ENCODE measurements at places on chromosomes 5 and 9.

DNA sequence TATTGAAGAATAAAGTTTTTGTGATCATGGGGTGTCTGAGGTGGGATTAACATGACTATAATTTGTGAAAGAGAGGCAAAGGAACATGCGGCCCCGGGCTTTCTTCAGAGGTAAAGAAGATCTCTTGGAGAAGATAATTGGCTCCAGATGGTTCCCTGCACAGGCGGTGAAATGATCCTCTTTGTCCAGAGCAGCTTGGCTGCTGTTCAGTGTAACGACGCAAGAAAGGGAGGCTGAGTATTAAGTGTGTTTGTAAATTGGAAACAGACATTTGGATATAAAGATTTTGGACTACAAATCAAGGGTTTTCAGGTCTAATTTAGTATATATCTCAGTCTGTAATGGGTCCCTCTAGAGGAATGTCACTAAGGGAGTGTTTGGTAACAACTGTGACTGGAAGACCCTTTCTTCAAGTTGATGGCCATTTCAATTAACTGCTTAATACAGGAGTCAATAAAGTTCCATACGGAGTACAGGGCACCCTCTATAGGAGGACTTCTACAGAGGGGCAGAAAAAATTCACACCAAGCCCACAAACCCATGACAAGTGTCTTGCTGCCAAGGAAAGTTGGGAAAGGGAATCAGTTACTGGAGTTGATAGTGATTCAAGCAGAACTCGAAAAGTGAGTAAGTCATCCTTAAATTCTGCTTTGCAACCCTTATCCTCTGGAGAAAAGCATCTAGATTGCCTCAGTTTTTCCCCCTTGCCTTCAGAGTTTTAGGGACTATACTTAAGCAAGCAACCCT, 4.1 kb downstream of the EQTN start:
- DNase-seq, result no peak

DNA sequence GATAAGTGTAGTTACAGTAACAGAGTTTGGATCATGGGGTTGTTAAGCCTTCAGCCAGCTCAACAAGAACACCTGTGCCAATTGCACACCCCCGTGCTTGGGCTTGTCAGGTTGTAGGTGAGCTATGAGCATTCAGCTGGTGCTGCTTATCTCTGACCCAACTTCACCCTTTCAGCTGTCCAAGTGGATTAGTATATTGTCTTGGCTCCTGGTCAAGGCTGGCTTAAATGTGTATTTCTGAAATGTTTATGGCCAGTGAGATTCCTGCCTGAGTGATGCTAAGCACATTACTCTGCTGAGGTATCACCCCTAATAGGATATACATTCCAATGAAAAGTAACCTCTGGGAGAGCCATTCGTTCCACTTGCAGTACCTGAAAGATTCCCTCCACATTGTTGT, 44.2 kb upstream of the LMNB1 start:
- DNase-seq, result no peak

DNA sequence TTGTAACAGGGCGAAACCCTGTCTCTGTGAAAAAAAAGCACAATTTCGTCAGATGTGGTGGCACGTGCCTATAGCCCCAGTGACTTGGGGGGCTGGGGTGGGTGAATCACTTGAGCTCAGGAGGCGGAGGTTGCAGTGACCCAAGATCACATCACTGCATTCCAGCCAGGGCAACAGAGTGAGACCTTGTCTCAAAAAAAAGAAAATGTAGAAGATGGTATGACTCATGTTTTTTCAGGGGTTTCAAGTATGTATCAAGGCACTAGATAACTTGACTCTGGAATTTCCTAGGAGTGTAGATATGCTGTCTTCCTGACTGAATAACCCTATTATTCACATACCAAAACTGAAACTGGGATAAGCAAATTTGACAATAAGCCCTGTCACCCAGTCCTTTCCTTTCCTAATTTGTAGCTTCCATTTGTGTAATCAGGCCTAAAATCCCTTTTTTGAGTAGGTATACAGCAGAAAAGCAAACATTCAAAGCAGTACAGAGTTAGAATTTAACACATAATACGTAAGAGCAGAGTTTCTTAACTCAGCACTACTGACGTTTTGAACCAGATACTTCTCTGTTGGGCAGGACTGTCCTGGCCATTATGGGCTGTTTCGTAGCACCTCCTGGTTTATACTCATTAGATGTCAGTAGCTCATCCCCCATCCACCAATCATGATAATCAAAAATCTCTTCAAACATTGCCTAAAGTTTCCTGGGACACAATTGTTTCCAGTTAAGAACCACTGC, 17.3 kb upstream of the ANKRD18B start:
- DNase-seq, result no peak

DNA sequence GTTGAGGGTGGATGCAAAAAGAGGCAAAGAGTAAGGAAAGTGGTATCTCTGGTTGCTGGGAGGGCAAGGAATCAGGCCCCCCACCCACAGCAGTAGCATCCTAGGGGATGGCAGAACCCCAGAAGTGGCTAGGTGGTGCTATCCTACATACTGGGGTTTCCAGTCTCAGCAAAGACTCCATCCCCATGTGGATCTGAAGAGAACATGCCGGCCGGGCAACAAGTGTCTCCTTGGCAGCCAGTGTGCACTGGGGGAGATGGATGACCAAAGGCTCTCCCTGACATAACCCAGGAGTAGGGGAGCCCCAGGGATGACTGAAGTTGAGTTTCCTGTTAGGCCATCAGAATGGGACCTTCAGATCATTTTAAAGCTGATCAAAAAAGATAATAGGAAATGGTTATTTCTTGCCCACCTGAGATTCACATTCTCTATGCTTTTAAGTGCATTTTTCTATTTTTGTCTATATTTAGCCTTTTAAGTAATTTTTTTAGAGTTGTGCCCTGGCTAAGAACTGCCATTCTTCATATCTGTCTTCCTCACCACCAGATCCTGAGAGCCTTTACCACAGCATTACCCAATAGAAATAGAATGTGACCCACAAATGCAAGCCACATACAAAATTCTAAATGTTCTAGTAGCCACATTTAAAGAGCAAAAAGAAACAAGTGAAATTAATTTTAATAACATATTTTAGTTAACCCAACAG, 78.7 kb upstream of the SMIM23 start:
- DNase-seq, result no peak

DNA sequence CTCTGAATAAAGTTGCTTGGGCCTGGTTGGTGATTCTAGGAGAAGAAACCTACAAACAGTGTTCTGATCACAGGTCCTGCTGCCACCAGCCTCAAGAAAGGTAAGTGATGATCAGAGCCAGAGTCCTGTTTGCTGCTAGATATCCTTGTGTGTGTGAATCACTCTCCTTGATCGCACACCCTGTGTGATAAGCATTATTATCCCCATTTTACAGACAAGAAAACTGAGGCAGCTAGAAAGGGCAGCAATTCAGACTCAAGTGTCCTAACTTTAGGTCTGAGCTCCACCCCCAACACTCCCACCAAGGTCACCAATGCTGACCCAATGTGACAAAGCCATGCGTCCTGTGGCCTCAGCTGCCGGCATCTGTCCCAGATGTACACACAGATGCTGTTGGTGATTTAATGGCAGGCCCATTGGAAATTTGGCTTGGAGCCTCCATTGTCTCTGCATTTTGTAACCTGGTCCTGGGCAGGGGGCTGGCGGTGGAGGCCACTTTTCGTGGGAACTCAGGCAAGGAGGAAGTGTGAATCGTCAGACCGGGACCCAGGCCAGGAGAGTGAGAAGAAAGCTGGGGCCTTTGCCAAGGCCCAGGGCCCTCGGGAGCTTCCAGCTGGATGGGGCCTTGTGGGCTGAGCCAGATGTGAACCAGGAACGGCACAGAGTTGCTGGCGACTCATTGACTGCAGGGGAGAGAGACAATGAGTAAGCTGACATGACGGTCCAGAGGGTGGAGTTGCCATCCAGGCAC, 29.8 kb upstream of the GGTA1 start:
- no peak for DNase-seq
